ENCODE measurements at places on chromosomes 3 and 15.

- no peak for DNase-seq
Observed at GRCh38 chr3:149678351-149678950, 20.6 kb upstream of the WWTR1 start.

GRCh38 chr3:120678331-120678947, 3.6 kb downstream of the HGD start:
- DNase-seq, result peak; percentile 93

GRCh38 chr3:100637197-100637631, 27.8 kb downstream of the ADGRG7 start:
- no peak for DNase-seq

- DNase-seq, result peak; percentile 22
Observed at GRCh38 chr3:184260724-184261269, 556 bp downstream of the CAMK2N2 start.

DNA sequence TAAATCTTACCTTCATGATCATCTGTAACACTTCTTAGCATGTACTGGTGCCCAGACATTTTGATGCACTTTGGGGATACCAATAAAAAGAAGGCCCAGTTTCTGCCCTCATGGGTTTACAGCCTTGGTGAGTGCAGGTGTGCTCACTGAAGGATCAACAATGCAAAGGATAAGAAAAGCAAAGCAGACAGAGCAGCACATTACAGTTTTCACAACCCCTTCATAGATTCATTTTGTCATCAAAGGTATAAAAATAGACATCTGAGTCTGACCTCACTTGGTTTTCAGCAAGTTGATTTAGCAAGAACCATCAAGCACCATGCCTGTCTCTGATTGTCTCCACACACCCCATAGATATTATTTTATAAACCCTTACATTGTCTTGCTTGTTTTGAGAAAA, 77.6 kb downstream of the BFSP2 start:
- no peak for DNase-seq

- no peak for DNase-seq
Observed at GRCh38 chr15:63052077-63052841, 9.7 kb downstream of the TPM1 start.

DNA sequence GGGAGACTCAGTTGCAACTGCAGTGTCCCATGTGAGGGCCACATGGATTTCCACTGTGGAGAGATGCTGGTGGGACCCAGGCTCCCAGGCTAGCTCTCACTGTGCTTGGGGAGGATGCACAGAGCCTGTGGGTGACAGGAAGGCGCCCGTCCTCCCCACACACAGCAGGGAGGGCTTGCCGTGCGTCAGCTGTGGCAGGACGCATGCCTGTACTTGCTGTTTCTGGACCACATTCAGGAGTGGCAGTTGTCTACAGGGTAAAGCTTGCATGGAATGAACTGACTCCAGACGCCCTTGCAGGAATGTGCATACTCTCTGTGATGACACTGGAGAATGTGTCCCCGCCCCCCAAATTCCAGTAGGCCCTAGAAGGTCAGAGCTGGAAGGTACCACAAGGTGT, 63.8 kb upstream of the SNRPA1 start:
- no peak for DNase-seq

DNA sequence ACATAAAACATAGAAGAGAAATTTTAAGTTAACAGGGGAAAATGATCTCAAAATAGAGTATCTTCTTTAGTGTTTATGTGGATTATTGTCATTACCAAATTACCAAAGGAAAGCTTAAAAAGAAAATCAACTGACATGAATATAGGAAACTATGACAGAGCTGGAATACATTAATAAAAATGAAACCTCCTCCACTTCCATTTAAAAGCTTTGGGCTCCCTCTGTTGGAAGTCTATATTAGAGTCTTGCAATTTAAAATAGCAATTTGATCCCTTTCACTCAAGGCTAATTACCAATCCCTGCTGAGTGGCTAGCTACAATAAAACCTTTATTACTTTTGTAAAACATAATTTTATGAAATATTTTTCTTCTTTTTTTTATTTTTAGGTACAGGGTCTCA, 61.4 kb upstream of the IMPG2 start:
- peak; percentile 18 for DNase-seq

DNA sequence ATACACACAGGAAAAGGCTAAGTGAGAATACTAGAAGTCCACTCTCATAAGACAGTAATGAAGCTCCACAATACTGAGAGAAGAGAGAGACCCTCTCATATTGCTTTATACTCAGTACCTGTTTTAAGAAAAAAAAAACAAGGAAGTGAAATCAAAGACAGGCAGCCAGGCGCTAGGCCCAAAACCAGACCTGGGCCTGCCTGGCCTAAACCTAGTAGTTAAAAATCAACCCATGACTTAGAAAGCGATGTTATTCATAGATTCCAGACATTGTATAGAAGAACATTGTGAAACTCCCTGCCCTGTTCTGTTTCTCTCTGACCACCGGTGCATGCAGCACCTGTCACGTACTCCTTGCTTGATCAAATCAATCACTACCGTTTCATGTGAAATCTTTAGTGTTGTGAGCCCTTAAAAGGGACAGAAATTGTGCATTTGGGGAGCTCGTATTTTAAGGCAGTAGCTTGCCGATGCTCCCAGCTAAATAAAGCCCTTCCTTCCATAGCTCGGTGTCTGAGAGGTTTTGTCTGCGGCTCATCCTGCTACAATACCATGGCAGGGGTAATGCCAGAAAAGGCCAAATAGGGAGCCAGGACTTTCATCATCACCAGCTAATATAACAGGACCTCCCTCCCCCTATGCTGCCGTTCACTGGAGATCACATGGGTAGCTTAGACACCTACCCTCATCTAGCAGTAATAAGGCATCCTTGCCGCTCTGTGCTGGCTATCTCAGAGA, 1294.1 kb downstream of the NSUN3 start:
- peak; percentile 82 for DNase-seq

DNA sequence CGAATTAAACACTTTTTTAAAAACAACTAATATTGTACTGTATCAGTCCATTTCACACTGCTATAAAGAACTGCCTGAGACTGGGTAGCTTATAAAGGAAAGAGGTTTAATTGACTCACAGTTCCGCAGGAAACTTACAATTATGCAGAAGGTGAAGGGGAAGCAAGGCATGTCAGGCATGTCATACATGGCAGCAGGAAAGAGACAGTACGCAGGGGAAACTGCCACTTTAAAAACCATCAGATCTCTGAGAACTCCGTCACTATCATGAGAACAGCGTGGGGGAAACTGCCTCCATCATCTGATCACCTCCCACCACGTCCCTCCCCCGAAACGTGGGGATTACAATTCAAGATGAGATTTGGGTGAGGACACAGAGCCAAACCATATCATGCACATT, 162.8 kb upstream of the TPM1 start:
- DNase-seq, result no peak

- DNase-seq, result no peak
Observed at GRCh38 chr3:186843039-186843432, 526 bp downstream of the ADIPOQ start.

- DNase-seq, result no peak
Observed at GRCh38 chr3:183551930-183552329, 3.6 kb downstream of the KLHL6 start.

GRCh38 chr15:47492195-47492594, 225.1 kb upstream of the SEMA6D start:
- DNase-seq, result no peak

GRCh38 chr15:31397851-31398661, 71.4 kb downstream of the KLF13 start:
- DNase-seq, result no peak

- DNase-seq, result peak; percentile 82
Observed at GRCh38 chr15:35654332-35654731, 108.4 kb upstream of the DPH6 start.

GRCh38 chr3:27160146-27160545, 209.0 kb downstream of the NEK10 start:
- no peak for DNase-seq

DNA sequence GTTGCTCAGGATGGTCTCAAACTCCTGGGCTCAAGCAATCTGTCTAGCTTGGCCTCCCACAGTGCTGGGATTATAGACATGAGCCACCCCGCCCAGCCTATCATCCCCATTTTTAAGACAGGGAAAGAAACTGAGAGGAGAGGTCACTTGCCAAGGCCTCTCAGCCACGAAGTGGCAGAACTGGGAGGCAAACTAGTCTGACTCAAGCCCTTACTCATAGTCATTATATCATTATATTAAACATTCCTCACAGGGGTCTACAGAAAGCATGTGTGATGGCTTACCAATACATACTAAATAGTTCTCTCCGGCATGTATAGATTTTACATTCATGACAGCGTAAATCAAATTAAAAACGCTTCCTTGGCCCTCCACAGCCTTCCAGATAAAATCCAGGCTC, 62.0 kb upstream of the ZBTB38 start:
- no peak for DNase-seq

DNA sequence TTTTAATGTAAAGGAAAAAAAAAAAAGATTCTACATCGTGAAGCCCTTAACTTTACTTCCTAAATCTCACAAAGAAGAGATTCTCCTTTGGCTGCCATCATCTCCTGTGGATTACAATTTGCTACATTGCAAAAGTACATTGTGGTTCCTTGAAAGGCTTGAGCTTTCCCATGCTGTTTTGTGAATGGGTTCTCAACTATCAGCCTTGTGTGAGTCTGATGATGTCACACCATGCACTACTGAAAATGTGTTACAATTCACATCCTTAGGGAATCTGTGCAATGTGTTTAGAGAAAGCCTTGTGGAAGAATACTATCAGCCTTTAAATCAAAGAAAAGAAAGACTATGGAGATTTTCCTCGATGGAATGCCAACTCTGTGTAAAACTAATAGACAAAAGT, 510.0 kb upstream of the ALCAM start:
- DNase-seq, result no peak

DNA sequence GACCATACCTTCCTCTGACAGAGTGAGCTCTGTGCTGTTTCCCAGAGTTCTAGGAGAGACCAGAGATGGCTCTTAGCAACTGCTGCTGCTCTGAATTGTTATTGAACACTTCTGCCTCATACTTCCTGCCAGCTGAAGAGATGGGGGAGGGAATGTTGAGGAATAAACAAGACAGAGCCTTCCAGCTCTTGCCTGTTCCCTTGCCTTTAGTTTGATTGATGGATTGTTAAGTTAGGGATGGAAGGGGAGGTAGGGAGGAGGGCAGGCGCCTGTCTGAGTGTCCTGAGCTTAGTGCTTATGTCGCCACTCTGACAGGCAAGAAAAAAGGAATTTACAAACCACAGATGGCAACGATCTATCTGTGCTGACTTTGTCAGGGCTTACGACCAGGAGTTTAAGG, 42.8 kb downstream of the ZNF609 start:
- DNase-seq, result no peak

GRCh38 chr3:104447681-104448080, 919.0 kb upstream of the ALCAM start:
- DNase-seq, result no peak

- no peak for DNase-seq
Observed at GRCh38 chr3:101513419-101513986, 491 bp upstream of the SENP7 start.

DNA sequence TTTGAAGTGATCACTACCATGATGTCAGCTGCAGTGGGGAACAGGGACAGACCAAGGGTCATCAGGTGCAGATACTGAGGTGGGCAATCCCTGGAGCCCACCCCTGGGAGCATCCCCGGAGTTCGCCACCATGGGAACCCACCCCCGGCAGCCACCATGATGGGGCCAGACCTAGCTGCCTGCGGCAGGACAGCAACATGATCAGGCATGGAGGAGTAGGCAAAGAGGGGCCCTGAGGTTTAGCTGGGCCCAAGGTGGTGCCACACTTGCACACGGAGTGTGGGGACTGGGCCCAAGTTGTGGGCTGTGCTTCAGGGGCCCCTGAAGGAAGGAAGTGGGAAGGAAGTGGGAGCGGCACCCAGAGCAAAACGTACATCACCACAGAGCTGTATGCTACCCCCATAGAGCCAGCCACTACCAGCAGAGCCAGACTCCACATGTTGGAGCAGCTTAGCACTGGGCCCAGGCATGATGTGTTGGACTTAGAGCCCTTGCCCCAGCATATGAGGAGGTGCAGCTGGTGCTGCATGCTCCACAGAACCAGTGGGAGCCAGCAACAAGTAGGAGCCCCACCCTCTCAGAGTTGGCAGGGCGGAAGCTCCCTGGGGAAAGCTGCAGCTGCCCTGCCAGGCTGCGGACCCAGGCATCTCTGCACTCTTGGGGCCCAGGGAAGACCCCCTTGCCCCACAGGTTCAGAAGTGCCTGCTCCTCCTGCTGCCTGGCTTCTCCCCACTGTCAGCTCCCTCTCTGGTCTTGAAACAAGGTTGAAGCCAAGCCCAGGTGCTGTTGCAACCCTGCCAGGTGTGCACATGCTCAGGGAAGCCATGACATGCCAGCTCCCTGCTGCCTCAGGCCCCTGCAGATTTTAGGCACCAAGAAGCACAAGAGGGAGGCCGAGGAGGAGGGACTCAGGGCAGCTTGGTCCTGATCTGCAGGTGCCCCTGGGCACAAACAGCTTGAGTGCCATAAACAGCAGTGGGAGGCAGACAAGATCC, 515.3 kb downstream of the ZBBX start:
- no peak for DNase-seq
